ENCODE measurements at places on chromosomes 12 and 14. TPM values are rescaled to one million over a fixed set of nuclear protein-coding genes. Genes with fewer than 3 reads are reported as not detected.

The REC8 gene
- 1.7 TPM for total RNA-seq

The DBX2 gene
- 0.08 TPM for total RNA-seq

The KRT82 gene
- total RNA-seq, result not detected

The SPTB gene
- 70.8 TPM for total RNA-seq

The GDF3 gene
- total RNA-seq, result not detected

All from Right ventricle myocardium superior (tissue), 1 donor.